ENCODE measurements at places on chromosomes 7 and 10.

- peak; percentile 41 for DNase-seq
Observed at GRCh38 chr10:69352569-69353264, 64.0 kb downstream of the TACR2 start.

- DNase-seq: no peak
Observed at GRCh38 chr10:43854007-43854406, 205.3 kb upstream of the ZNF32 start.

- DNase-seq: no peak
Observed at GRCh38 chr10:73920089-73920488, 9.2 kb downstream of the PLAU start.

DNA sequence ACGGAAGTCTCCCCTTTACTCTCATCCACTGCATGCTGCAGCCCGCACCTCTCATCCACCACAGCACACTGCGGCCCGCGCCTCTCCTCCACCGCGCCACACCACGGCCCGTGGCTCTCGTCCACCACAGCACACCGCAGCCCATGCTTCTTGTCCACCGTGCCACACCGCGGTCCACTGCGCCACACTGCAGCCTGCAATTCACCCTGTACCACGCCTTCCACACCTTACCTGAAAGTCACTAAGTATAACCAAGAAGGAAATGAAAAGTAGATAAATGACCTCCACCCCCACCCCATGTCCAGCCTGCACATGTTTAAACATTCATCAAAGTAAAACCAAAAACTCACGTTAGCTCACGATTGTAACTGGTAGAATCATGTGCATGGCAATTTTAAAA lies 176.1 kb downstream of the DIP2C start:
- DNase-seq: no peak

DNA sequence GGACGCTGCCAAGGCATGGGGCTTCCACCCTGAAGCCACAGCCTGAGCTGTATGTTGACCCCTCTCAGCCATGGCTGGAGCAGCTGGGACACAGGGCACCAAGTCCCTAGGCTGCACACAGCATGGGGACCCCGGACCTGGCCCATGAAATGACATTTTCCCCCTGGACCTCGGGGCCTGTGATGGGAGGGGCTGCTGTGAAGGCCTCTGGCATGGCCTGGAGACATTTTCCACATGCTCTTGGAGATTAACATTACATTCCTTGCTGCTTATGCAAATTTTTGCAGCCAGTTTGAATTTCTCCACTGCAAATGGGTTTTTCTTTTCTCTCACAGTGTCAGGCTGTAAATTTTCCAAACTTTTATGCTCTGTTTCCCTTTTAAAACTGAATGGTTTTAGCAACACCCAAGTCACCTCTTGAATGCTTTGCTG lies 463.6 kb downstream of the ZWINT start:
- no peak for DNase-seq

- no peak for DNase-seq
Observed at GRCh38 chr7:45122975-45123860, 11.7 kb upstream of the TBRG4 start.

GRCh38 chr7:28065308-28065707 lies 115.3 kb downstream of the JAZF1 start:
- DNase-seq: no peak

DNA sequence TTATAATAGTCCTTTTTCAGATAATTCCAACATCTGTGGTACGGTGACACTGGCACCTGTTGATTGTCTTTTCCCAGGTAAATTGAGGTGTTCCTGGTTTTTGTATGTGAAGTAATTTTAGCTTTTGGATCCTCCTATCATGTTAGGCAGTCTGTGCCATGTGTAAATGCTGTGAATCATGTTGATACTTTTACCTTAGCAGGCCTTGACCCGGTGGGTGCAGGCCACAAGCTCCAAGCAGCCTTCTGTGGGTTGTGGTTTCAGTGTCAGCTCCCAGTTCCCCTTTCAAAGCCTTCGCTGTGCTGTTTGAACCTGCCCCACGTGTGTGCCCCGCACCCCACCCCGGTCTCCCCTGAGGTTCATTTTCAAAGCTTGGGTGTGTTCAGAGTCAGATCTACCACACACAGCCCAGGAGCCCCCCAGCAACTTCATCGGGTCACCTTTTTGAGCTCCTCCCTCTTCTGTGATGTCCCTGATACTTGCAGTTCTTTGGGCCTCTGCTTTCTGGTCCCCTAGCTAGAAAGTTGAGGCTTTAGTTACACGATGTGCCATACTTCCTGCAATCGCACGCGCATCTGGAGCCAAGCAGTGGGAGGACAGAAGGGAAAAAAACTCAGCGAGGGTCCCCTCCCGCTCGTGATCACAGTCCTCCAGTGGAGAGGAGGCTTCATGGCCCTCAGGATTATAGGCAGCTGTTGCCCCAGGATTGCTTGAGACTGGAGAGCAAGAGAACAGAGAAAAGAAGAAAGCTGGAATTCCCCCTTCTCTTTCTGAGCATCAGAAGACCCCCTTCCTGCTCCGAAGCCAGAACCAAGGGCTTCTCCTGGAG lies 8.7 kb upstream of the BHLHA15 start:
- DNase-seq: no peak

GRCh38 chr7:77808517-77808916 lies 9.9 kb downstream of the PHTF2 start:
- DNase-seq: no peak

DNA sequence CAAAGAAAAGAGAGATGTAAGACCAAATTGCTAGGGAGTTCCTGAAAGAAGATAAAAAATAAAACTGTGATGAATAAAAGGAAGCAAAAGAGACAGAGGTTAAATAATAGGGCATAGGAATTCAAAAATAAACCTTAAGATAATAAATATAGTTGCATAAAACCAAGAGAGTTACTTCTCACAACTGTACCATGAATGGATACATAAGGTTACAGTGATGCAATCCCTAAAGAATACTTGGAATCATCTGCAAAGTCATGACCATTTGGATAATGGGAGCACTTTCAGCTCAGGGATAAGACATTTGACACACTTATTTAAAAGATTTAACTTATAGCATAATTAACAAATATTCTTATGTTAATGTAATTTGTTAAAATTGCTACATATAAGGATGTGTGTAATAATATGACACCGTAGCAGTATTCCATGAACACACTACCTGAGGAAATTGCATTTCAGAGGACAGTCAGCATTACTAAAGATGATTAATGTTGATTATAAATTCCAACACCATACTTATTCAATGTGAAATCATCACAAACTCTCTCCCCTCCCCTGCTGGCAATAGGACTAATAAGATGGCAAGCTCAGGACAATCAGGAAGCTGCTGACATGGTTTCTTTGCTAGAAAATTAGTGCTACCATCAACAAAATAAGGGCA lies 202.1 kb upstream of the AKR1E2 start:
- peak; percentile 47 for DNase-seq

DNA sequence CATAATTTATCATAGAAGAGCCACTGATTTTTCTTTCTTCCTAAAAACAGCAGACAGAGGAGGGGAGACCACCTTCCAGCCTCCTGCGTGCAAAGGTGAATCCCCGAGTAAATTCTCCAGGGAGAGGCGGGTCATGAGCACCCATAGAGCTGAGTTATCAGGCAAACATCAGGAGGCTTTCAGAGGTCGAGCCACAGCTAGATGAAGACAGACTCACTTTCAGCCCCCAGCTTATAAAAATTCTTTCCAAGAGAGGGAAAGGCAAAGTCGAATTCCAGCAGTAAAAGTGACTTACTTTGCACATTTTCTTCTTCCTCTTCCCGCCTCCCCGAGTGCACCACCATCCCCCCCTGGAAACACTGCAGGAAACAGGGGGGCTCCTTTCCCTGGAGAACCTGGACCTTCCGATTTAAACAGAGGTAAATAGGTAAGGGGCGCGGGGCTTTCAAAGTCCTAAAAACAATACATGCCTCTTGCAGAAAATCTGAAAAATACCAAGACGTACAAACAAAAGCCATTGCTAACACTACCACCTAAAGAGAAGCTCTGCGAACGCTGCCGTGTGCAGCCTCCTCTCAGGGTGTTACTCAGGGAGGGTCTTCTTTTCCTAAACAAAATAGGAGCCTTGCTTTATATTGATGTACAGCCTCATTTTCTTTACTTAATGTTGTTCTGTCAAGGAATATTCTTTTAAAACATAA lies 163.8 kb downstream of the SVIL start:
- DNase-seq: no peak

DNA sequence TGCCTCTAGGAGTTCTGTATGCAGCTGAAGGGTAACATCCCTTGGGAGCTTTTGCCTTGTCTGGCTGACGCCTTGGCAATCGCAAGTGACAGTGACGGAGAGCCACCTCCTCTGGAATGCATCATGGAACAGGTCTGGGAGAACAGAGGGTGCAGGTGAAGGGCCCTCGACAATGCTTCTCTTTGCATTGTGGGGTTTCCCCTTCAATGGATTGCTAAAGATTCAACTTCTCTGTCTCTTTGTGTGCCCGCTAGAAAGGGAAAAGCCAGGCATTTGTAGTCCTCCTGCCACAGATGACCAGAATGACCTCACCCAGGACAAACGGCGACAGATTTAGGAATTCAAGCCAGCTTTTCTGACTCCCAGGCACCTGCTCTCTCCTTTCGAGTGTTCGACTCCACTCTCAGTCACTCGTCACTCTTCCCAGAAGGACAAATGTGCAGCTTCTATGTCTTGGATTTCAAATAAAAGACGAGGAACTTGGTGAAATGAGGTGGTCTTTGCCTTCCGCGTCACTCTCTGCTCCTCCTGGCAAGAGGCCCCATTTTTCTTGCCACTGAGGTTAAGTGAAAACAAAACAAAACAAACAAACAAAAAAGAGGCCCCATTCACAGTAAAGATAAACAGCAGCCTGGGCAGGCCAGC lies 26.1 kb downstream of the IL2RA start:
- no peak for DNase-seq

- DNase-seq: no peak
Observed at GRCh38 chr7:96685353-96685752, 24.3 kb downstream of the SEM1 start.

DNA sequence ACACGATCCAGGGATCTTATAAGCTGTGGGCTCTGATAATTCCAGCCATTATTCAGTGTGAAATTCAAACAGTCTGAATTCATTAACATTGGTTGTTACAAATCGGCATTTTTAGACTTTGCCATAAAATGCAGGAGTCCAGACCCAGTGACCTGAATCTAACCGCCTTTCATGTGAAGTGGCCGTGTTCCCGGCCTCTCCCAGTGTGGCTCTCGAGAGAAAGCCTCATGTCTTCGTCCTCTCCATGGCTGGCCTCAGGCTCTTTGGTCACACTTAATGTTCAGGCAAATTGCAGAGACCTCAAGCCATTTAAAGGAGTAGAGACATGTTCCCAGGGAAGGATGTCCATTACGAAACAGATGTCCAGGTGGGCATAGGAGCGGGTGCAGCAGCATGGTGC lies 59.3 kb downstream of the CTBP2 start:
- DNase-seq: no peak

DNA sequence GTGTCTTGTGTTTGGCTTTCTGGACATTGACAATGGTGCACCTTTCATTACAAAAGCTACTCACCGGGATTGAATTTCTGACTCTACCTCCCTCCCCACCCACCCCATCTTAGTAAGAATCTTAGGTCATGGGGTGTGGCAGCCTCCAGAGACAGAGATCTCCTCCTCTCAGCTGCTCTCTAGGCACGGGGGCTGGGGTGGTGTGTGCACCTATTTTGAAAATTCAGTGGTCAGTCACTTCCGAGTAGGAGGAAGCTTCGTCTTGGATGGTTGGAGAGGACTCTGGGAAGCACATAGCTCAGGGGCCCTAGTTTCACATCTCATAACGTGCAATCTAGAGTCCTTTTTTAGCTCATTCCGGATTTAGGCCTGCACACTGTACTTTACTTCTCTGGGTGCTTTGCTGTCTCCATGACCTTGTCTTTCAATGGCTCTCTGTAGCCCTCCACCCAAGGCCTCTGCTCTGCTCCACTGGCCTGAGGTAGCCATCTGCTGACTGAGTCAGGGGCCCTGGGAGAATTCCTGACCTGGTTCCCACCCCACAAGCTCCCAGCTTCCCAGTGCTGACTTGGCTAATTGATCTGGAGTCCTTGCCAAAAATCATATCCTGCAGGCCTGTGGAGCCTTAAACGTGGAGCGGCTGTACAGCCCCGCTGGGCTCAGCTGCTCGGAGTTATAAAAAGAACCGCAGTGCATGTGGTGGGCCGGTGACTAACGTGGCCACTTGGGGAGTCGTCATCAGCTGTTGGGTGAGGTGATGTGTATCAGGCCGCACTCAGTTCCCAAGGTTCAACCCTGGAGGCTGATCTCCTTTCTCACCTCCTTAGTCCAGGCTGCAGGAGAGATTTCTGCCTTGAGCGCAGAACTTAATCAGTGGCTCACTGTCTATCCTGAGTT lies 19.3 kb upstream of the ADAMTS14 start:
- peak; percentile 96 for DNase-seq

DNA sequence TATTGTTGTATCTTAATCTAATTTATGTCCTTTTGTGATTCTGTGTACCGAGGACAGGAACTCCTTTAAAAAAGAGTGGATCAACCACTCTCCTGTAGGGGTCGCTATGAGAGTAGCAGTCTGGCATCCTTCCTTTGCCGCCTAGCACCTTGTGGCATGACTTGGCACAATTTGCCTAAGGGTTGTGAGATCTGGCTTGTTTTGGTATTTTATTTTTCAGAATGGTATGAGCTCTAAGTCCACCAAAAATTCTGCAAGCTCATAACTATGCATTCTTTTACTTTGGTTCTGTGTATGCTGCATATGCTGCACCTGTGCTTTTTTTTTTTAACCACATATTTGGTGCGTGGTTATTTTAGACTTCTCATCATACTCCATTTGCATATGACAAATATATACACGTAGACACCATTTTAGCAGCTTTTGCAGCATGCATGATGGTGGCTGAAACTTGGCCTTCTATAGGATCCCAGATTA lies 112.8 kb downstream of the CDK14 start:
- no peak for DNase-seq

DNA sequence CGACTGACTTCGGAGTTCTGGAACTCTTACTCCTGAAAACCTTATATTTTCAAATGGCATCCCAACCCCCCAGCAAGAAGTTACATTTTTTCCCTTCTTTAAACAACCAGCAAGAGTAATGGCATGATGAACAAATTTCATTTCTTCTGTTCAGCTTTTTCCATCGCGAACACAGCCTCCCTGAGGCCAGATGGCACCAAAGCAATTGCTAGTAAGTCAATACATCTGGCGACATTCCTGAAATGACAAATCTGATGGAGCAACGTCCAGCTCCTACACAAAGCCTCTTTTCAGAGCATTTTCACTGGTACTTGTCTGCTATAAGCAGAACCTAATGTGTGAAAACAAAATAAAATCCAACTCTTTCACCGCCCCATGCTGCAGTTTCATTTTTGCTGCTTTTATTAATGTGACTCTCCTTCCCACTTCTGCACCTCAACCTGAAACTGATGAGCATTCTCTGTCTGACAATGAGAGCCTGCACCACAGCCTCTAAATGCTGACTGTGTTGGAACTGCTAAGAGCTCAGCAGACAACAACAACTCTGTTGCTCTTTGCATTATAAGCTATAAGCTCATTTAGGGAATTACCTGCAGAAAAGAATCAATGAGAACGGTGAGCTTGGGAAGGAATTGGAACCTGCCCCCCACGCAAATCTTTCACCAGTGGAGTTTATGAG lies 229.8 kb downstream of the FGFR2 start:
- no peak for DNase-seq

- DNase-seq: no peak
Observed at GRCh38 chr10:123442901-123443300, 223.3 kb upstream of the GPR26 start.
